ENCODE measurements at places on chromosomes 5 and 9. TPM values are rescaled to one million over a fixed set of nuclear protein-coding genes. Genes with fewer than 3 reads are reported as not detected.

MCTP1 gene
- polyA plus RNA-seq, result 2.6 TPM

MARCOL gene
- polyA plus RNA-seq, result not detected

ARHGEF39 gene
- 0.64 TPM for polyA plus RNA-seq

ERAP2 gene
- polyA plus RNA-seq, result 87.4 TPM

RAB3C gene
- polyA plus RNA-seq, result 1.7 TPM

TLX3 gene
- not detected for polyA plus RNA-seq

SPINK14 gene
- polyA plus RNA-seq, result not detected

PDE6A gene
- polyA plus RNA-seq, result 0.05 TPM

IL13 gene
- not detected for polyA plus RNA-seq

CNTRL gene
- polyA plus RNA-seq, result 30.4 TPM

FOXI1 gene
- not detected for polyA plus RNA-seq

DRD1 gene
- polyA plus RNA-seq, result not detected

NR2F1 gene
- not detected for polyA plus RNA-seq

SMAD5 gene
- 26.9 TPM for polyA plus RNA-seq

FASTKD3 gene
- 11.2 TPM for polyA plus RNA-seq

ACSL6 gene
- polyA plus RNA-seq, result 0.11 TPM

DMGDH gene
- polyA plus RNA-seq, result 0.70 TPM

SLC6A19 gene
- polyA plus RNA-seq, result not detected

IRX1 gene
- polyA plus RNA-seq, result not detected

POU5F2 gene
- polyA plus RNA-seq, result 0.08 TPM

KIAA0825 gene
- 0.84 TPM for polyA plus RNA-seq

PCDHA4 gene
- not detected for polyA plus RNA-seq

FAF2 gene
- 11.1 TPM for polyA plus RNA-seq

AQP7 gene
- not detected for polyA plus RNA-seq

SPARC gene
- polyA plus RNA-seq, result 16.1 TPM
